Activated naive CD4-positive, alpha-beta T cell treated with anti-CD3 and anti-CD28 coated beads, Interleukin-2, amount 10 ng/mL, durations not matched to agents 7 days and 5 days (primary cell): ENCODE measurements at places on chromosomes 3 and 15.

- no peaks in the 10 kb centered on the region for H3K4me1 ChIP-seq
- H3K36me3 ChIP-seq: no peaks in the 10 kb centered on the region
- no peak overlapping the region for H3K4me3 ChIP-seq
- no peaks in the 10 kb centered on the region for H3K27me3 ChIP-seq
- no peak overlapping the region for H3K27ac ChIP-seq
Measured at GRCh38 chr3:128276146-128276435, 122.8 kb downstream of the EEFSEC start.

GRCh38 chr15:37837276-37837675 lies 97.2 kb upstream of the TMCO5A start:
- H3K4me3 ChIP-seq: no peak overlapping the region
- H3K36me3 ChIP-seq: no peaks in the 10 kb centered on the region
- no peak overlapping the region for H3K27ac ChIP-seq
- H3K27me3 ChIP-seq: no peaks in the 10 kb centered on the region

DNA sequence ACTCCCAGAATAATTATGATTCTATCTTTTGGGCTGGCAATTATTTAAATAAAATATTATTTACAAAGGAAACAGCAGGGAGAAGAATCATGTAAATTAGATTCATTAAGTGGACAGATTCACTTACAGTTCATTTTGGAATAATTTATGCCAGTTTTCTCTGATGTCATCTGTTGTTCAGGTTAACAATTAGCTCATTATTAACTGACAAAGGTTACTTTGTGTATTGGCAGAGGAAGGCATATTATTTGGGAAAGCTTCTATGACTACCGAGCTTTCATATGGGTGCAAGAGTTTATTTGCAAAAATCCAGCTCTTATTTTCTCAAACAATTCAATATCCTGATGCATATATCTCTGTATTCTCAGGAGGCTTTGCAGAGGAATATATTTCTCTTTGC lies 224.4 kb downstream of the CHST2 start:
- no peak for DNase-seq
- H3K27ac ChIP-seq: no peak overlapping the region
- peaks cover 35% of the 10 kb centered on the region for H3K4me1 ChIP-seq

GRCh38 chr3:4906107-4906621 lies 73.1 kb upstream of the BHLHE40 start:
- H3K36me3 ChIP-seq: no peaks in the 10 kb centered on the region
- no peak overlapping the region for H3K27ac ChIP-seq
- H3K27me3 ChIP-seq: peaks cover 6% of the 10 kb centered on the region
- H3K4me3 ChIP-seq: no peak overlapping the region
- H3K4me1 ChIP-seq: peaks cover 61% of the 10 kb centered on the region
- no peak for DNase-seq
